ENCODE measurements at places on chromosomes 4 and X.
A peak's percentile ranks its signal among the peaks of the same experiment; 100 is the strongest.

- DNase-seq, result no peak
Observed at GRCh38 chr4:16729336-16729735, 169.1 kb downstream of the LDB2 start.

- no peak for DNase-seq
Observed at GRCh38 chr4:184273166-184274147, 55.8 kb upstream of the ENPP6 start.

- DNase-seq, result no peak
Observed at GRCh38 chr4:25939330-25939729, 25.3 kb downstream of the SMIM20 start.

GRCh38 chrX:85244450-85245211 is 840 bp downstream of the ZNF711 start:
- DNase-seq, result peak; percentile 2

GRCh38 chrX:110569506-110569905 is 210.9 kb downstream of the RTL9 start:
- DNase-seq, result peak; percentile 49

DNA sequence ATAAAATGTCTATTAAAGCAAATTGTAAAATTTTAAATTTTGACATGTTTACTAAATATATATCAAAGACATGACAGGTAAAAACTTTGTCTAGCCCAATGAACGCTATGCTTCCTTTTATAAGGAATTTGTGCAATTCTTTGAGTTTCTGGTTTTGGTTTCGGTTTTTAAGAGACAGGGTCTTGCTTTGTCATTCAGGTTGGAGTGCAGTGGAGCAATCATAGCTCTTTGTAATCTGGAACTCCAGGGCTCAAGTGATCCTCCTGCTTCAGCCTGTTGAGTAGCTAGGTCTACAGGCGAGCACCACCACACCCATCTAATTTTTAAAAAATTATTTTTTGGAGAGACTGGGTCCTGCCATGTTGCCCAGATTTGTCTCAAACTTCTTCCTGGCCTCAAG is 60.7 kb downstream of the BLTP1 start:
- no peak for DNase-seq

DNA sequence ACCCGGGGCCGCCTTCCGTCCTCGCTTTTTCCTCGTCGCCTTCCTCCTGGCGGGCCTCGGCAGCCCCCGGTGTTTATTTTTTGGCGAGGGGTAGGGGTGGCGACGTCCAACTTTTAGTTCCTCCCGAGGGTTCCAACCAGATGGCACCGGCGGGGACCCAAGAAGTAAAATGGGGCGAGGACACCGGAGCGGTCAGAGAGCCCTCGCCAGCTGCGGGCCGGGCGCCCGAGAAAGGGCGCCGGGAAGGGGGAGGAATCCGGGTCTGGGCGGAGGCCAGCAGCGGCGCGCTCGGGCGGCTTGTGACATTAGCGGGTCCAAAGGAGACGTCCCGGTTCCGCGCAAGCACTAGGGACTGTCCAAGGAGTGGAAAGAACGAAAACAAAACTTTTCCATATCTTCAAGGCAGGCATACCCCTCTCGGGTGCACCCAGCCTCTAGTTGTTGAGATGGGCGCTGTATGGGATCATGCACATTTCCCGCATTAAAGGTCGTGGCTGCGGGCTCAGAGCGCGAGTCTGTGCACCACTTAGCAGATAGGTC is 691 bp upstream of the USP46 start:
- DNase-seq, result peak; percentile 27

DNA sequence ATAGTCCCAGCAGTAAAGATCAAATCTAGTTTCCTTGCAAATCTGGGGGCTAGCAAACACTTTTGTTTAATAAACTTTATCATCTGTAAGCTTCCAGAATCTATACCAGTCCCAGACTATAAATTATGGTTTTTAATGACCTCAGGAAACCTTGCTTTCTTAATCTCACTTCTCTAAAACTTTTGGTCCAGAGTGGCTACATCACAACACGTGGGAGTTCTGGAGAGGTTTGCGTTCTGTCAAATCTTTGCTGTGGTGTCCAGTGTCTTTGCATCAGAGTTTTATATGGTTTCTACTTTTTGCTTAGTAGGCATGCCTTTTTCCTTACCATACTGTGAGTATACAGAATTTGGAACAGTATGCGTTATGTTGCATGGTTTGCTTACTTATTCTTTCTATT is 193.9 kb downstream of the ANK2 start:
- DNase-seq, result no peak

- DNase-seq, result no peak
Observed at GRCh38 chr4:111045992-111046391, 423.1 kb upstream of the PITX2 start.

GRCh38 chr4:878796-879728 is 53.1 kb downstream of the GAK start:
- no peak for DNase-seq

DNA sequence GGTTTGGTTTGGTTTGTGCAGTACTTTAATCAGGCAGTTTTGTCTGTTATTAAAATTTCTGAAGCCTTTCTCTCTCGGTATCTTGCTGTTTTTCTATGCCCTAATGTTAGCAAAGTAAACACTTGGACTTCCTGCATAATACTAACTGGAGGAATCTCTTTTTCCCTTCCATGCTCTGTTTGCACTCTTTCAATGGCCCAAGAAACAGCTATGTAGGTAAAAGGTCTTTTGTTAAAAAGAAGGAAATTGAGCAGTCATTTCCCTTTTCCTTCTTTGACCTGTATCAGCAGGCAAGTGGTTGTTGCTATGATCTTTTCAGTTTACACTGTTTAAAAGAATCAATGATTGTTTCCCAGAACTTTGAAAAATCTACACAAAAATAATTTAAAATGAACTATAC is 82.7 kb downstream of the CCSER1 start:
- DNase-seq, result no peak

DNA sequence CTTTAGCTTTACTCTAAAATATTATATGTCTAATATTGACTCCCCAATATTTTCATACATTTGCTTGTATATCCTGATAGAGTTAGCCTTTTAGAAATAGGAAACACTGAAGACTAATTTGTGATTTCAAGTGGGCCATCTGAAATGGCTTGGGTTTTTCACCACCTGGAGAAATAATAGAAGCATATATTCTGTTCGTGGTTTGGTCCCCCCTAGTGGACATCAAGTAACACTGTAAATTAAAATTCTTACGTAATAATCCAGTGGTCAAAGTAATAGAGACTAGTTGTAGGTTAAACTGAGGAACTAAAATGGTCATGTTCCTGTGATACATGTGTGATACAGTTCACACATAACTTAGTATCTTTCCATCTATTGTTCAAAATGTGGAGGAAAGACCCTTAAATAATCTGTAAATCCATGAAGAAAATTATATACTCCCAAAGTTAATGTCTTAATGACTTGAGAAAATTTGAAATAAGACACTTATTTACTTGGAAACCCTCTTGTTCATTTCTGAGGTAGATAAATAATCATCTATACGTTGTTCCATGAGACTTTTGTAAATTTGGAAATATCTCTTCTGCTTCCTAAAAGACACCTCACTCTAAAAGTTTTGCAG is 79.8 kb upstream of the SMARCAD1 start:
- DNase-seq, result peak; percentile 19

DNA sequence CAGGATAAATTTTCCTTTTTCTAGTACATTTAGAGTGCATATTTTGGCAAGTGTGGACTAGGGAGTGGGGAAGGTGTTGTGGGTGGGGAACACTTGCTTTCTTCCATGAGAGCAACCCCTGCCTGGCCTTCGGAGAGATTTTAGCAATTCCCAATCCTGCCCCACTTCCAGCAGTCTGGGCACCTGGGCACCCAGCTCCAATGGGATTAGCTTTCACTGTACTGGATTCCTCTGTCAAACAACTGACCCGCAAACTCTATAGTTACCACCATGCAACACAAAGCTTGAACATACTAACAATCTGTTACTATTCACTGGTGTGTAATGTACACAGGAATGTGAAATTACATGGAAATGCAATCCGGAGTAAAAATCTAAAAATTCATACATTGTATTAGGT is 50.3 kb downstream of the SH3RF1 start:
- no peak for DNase-seq

DNA sequence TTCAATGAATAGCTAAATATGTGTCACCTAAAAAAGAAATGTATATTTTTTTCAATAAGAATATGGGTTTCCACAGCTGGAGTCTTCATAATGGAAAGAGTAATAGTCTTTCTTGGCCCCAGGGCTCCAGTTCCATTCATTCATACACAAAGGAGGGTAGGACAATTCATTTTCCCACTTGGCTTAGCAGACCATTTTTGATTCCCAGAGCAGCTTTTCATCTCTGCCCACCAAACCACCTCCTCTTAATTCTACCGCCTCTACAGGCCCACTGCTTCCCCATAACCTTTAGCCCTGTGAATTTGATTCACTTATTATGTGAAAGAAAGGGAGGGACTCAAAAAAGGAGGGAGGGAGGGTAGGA is 129.9 kb upstream of the PAK3 start:
- no peak for DNase-seq

- no peak for DNase-seq
Observed at GRCh38 chr4:75948822-75949444, 8.1 kb upstream of the NAAA start.

DNA sequence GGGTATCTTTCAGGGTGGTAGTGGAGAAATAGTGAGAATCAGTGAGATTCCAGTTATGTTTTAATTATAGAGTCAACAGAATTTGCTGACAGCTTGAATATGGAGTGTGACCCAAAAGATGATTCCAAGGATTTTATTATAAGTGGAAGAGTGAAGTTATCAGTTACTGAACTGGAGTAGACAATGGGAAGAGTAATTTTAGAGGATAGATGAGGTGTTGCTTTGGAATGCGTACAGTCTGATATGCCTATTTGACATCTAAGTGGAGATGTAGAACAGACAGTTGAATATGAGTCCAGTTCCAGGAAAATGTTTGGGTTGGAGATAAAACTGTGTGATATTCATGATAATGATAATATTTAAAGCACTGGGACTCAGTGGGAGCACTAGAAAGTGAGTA is 174.2 kb downstream of the MAPK10 start:
- DNase-seq, result no peak

DNA sequence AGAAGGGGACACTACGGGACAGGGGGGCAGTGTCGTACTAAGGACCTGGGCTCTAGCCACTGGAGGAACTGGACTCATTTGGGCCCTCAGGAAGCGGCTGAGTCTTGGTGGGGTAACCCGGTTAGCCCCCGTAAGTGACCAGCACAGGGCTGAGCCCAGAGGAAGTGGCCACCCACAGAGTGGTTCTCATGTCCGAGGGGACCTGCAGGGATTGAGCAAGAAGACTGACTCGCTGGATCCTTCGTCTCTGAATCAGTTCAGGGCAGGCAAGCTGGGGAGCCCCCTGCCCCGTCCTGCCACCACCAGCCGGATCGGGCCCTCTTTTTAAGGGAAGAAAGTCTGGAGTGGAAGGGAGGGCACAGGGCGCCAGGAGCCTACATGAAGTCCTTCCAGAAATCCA is 719 bp upstream of the BGN start:
- no peak for DNase-seq

- DNase-seq, result no peak
Observed at GRCh38 chr4:18923496-18924161, 902.1 kb upstream of the LCORL start.

GRCh38 chr4:10974371-10974770 is 289.8 kb upstream of the CLNK start:
- DNase-seq, result no peak

DNA sequence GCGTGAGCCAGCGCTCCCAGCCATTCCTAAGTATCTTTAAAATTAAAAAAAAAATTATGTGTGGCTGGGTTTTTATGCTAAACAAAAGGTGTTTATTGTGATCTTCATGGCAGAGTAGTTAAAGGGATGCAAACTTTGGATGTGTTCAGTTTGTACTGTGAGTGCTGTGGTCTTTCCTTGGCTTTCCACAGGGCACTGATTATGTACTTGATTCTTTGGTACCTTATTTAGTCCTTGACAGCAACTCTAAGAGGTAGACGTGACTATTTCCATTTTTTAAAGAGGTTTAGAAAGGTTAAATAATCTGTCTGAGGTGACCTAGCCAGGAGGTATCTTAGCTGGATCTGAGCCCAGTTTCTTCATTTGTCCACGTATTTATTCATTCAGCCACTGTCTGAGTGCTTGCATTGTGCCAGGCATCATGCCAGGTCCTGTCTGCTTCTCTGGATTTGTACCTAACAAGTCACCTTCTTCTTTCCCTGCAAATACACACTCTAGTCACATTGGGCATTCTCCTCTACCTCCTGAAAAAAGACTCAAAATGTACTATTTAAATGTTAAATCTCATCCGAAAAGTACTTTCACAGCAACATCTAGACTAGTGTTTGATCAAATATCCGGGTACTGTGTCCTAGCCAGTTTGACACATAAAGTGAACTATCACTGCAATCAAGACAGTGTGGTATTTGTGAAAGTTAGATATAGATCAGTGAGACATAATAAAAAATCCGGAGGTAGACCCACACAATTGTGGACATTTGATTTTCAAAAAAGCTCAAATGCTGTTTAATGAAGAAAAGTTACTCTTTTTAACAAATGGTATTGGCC is 31.5 kb downstream of the WWC2 start:
- peak; percentile 74 for DNase-seq

GRCh38 chr4:149409146-149409545 is 406.5 kb downstream of the IQCM start:
- peak; percentile 80 for DNase-seq

- no peak for DNase-seq
Observed at GRCh38 chr4:80065601-80066000, 7.4 kb downstream of the ANTXR2 start.

GRCh38 chr4:139773560-139774318 is 108.1 kb downstream of the MGST2 start:
- DNase-seq, result no peak

DNA sequence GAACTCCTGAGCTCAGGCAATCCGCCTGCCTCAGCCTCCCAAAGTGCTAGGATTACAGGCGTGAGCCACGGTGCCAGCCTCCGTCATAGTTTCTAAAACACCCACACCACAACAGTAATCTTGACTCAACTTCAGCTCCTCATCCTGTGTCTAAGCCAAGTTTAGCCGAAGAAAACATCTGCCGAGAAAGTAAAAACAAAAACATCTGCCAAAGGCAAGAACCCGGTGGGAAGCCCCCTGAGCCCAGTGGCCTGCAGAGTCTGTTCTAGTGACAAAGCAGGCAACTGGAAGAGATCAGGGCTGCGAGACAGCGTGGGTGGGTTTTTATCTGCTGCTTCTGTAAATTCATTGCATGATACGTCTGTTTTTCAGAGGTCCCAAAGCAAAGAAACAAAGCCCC is 26.6 kb upstream of the CD99 start:
- no peak for DNase-seq

- peak; percentile 27 for DNase-seq
Observed at GRCh38 chr4:99811850-99812249, 4.8 kb upstream of the DAPP1 start.

GRCh38 chr4:85496933-85497332 is 22.0 kb downstream of the ARHGAP24 start:
- DNase-seq, result peak; percentile 64

DNA sequence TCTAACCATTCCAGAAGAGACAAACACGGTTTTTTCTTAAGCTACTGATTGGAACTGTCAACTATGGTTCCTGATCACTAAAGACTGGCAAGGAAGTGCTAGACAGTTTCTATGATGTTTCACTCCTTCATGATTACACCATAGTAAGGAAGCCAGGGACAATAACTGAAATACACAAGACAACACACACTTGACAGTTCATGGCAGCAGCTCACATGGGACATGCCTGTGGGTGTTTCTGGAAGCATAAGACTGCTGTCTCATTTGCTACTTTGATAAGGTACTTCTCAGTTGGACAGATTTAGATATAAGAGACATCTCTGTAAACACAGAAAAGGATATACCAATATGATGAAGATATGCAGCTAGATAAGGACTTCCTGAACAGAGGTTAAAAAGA is 8.3 kb upstream of the IRAK1 start:
- DNase-seq, result no peak

GRCh38 chrX:111329370-111329769 is 59.1 kb upstream of the CAPN6 start:
- DNase-seq, result no peak

- peak; percentile 70 for DNase-seq
Observed at GRCh38 chrX:115592997-115593734, 32.2 kb downstream of the PLS3 start.
